Activated naive CD8-positive, alpha-beta T cell treated with anti-CD3 and anti-CD28 coated beads for 36 hours (primary cell): ENCODE measurements at places on chromosomes 16 and 17. TPM values are rescaled to one million over a fixed set of nuclear protein-coding genes. Genes with fewer than 3 reads are reported as not detected.

Gene PPP1R1B
- not detected for total RNA-seq

DNA sequence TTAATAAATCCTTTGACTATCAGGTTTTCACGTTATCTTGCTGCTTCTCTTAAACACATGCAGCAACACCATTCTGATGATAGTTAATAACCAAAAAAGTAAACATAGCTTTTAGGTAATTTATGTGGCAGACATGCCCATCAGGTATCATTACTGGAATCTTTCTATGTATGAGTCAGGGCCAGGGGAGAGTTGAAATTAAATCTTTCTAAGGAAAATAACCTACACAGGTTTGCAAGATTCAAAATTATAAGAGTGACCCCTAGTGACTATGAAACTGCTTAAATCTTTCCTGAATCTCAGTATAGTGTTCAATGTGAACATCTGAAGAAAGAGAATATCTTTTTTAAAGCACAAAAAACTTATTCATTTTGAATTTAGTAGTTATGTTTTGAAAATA lies 666.6 kb downstream of the CDH11 start:
- DNase-seq = no peak
- H3K4me3 ChIP-seq = no peak overlapping the region
- H3K36me3 ChIP-seq = no peaks in the 10 kb centered on the region
- no peaks in the 10 kb centered on the region for H3K27me3 ChIP-seq
- H3K27ac ChIP-seq = no peak overlapping the region

DNA sequence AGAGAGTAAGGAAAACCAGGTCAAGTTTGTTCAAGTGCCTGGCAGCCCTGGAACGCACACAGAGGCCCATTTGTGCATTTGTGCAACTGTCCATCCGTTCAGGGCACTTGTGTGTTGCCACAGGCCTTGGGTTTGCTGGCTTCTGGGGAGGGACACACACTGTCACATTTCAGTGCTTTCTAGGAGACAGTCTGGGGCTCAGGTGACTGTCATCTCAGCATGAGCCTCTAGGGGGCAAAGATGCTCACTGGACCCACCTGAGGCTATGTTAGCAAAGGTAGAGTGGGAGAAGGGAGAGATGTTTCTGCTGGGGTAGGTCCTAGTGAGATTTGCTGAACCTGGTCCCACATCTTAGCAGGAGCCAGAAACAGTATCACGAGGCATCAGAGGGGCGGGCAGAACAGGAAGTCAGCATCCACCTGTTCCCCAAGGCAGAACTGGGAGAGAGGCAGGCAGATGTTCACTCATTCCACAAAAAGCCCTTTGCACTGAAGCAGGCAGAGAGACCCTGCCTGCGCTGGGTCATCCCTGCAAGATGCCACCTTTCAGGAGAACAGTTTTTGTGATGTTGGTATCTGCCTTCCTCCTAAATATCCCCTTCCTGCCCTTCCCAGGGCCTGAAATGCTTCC lies 48.5 kb downstream of the RAI1 start:
- H3K4me3 ChIP-seq = no peak overlapping the region
- no peaks in the 10 kb centered on the region for H3K36me3 ChIP-seq
- peaks cover 32% of the 10 kb centered on the region for H3K4me1 ChIP-seq
- no peaks in the 10 kb centered on the region for H3K27me3 ChIP-seq
- H3K27ac ChIP-seq = no peak overlapping the region
- DNase-seq = peak; percentile 51

DNA sequence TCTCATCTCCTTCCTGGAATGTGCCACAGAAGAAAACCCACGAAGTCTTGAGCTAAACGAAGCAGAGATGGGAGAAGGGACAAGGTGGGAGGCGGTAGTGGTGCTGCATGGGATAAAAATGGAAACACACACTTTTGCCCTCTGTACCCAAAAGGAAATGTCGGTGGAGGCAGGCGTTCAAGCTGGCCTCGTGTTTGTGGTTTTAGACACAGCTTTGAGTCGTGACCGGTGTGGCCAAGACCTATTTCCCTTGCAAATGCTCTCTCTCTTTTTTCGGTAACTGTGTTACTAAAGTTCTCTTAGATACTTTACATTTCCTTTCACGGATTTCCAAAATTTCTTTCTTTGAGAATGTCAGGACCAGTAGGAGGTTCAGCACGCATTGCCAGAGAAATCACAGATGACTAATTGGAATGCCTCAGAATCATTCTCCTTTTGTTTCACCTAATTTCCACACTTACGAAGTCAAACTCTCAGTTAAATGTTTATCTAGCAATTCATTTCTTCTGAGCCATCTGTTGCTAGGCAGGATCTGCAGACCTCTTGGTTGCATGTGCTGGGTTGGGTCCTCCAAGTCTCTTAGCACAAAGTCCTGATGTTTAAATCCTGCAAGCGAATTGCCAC lies 412.3 kb downstream of the MAF start:
- peaks cover 3% of the 10 kb centered on the region for H3K36me3 ChIP-seq
- H3K4me1 ChIP-seq = peaks cover 11% of the 10 kb centered on the region

DNA sequence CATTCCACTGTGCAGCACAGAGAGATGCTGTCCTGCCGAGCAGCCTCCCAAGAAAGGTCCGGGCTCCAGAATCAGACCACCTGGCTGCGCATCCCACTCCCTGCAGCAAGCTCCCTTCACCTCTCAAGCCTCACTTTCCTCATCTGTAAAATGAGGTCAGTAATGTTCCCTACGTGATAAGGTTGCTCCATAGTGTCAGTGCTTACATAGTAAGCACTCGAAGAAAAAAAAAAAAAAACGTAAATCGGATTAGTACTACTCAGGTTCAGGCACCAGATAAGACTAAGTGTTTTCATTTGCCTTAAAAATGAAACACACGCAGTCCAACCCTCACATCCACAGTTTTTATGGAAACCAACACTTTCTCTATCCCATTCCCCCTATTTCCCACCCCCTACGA lies 76.7 kb downstream of the CCT6B start:
- no peak overlapping the region for H3K27ac ChIP-seq
- H3K4me1 ChIP-seq = peaks cover 6% of the 10 kb centered on the region
- no peak for DNase-seq
- H3K27me3 ChIP-seq = peaks cover 32% of the 10 kb centered on the region
- no peaks in the 10 kb centered on the region for H3K36me3 ChIP-seq

GRCh38 chr17:39116224-39116623 lies 35.2 kb downstream of the PLXDC1 start:
- no peak overlapping the region for H3K27ac ChIP-seq
- H3K36me3 ChIP-seq = peaks cover 1% of the 10 kb centered on the region
- peaks cover 4% of the 10 kb centered on the region for H3K4me1 ChIP-seq
- H3K27me3 ChIP-seq = no peaks in the 10 kb centered on the region
- DNase-seq = no peak

DNA sequence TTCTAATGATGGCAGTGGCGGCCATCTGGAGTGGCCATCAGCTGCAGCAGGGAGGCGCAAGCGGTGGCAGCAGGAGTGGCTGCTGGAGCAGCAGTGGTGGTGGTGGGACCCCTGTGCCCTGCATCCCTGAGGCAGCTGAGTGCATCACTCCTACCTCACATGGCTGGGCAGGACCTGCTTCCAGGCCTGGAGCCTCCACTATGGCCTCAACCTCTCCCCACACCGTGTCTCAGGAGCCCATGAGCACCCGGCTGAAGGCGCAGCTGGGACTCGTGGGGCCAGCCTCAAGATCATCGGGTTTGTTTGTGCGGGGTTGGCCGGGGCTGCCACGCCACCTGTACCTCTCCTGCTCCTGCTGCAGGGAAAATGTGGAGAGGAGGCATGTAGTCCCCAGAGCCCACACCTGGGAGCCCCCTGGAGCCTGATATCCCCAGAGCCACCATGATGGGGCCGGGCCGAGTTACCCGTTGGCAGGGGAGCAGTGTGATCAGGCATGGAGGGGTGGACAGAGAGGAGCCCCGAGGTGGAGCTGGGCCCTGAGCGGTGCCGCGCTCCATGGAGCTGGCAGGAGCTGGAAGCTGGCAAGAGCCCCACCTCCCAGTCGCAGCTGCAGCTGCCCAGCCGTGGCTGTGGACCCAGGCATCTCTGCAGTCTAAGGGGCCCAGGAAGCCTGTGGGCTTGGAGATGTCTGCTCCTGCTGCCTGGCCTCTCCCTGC lies 16.7 kb downstream of the RHOT1 start:
- no peaks in the 10 kb centered on the region for H3K27me3 ChIP-seq
- H3K36me3 ChIP-seq = peaks cover 28% of the 10 kb centered on the region
- no peak for DNase-seq
- H3K4me3 ChIP-seq = no peak overlapping the region
- H3K4me1 ChIP-seq = peaks cover 6% of the 10 kb centered on the region

Gene ALDH3A1
- total RNA-seq = 0.47 TPM

GRCh38 chr16:8951447-8952280 lies 12.0 kb downstream of the USP7 start:
- peaks cover 9% of the 10 kb centered on the region for H3K36me3 ChIP-seq
- peak overlapping the region; percentile 14 for H3K4me3 ChIP-seq
- H3K4me1 ChIP-seq = peaks cover 76% of the 10 kb centered on the region
- no peaks in the 10 kb centered on the region for H3K27me3 ChIP-seq
- no peak for DNase-seq

- no peak overlapping the region for H3K27ac ChIP-seq
- no peak for DNase-seq
- peaks cover 38% of the 10 kb centered on the region for H3K36me3 ChIP-seq
- H3K4me1 ChIP-seq = no peaks in the 10 kb centered on the region
- H3K27me3 ChIP-seq = no peaks in the 10 kb centered on the region
Measured at GRCh38 chr16:82150549-82150948, 19.5 kb downstream of the MPHOSPH6 start.

DNA sequence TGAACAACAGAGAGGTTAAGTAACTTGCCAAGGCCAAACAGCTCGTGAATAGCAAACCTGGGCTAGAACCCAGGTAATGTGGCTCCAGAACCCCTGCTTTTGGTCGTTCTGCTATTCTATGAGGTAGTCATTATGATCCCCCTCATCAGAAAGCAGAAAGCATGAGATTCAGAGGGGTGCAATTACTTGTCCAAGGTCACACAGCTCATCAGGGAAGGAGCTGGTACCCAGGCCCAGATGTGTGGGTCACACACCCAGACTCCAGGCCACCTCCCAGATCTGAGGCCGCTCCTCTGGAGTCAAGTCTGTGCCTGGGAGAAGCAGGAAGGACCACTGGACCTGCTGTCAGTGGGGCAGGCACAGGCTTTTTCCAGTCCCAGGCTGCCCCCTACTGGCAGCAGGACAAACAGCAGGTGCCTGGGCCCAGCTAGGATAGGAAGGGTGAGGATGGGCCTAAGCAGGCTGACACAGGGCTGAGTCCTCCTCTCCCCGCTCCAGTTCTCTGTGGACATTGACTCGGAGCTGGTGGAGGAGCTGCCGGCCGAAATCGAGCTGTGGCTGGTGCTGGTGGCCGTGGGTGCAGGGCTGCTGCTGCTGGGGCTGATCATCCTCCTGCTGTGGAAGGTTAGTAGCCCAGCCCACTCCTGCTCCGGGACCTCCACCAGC lies 7.8 kb upstream of the PDK2 start:
- no peak overlapping the region for H3K4me3 ChIP-seq
- peak; percentile 75 for DNase-seq
- no peaks in the 10 kb centered on the region for H3K36me3 ChIP-seq
- H3K4me1 ChIP-seq = no peaks in the 10 kb centered on the region
- H3K27me3 ChIP-seq = no peaks in the 10 kb centered on the region
- H3K27ac ChIP-seq = no peak overlapping the region

Gene CLEC10A
- total RNA-seq = not detected

GRCh38 chr16:67537270-67537635 lies 8.6 kb downstream of the RIPOR1 start:
- H3K27ac ChIP-seq = peak overlapping the region; percentile 66
- DNase-seq = peak; percentile 64
- H3K4me3 ChIP-seq = peak overlapping the region; percentile 79
- peaks cover 29% of the 10 kb centered on the region for H3K4me1 ChIP-seq
- H3K36me3 ChIP-seq = peaks cover 12% of the 10 kb centered on the region

Gene SPNS3
- total RNA-seq = 14.3 TPM

GRCh38 chr17:73118139-73118538 lies 25.7 kb upstream of the SLC39A11 start:
- no peaks in the 10 kb centered on the region for H3K4me1 ChIP-seq
- DNase-seq = no peak
- no peaks in the 10 kb centered on the region for H3K36me3 ChIP-seq
- no peak overlapping the region for H3K27ac ChIP-seq

DNA sequence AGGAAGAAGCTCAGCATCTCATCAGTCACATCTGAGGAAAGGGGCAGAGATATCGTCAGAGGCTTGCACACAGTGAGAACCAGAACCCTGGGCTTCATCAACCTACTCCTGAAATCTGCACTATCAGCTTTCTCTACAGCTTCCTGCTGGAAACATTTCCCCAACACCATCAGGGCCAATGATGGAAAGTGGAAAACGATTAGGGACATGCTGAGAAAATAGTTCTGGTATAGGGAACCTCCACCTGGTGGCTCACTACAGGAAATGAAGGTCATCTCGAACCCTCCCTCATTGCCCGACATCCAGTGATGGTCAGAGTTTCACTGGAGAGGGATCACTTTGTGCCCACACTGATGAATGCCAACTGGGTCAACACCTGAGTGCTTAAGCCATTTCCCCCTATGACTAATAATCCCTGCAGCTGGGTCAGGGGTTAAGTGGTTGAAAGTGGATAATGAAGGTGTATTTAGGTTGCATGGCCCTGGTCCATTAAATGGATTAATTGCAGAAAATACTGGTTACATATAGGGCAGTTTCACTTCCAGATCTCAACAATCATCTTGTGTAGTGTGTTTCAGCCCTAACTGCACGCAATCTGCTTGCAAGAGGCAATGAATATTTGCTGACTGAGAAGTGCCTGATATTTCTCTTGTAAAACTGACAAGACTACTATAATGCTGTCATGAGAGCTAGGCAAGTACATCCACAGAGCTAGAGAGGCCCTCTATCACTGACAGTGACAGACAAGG lies 43.1 kb upstream of the GSG1L start:
- peaks cover 30% of the 10 kb centered on the region for H3K36me3 ChIP-seq
- H3K4me3 ChIP-seq = no peak overlapping the region
- peaks cover 15% of the 10 kb centered on the region for H3K4me1 ChIP-seq
- no peak for DNase-seq

DNA sequence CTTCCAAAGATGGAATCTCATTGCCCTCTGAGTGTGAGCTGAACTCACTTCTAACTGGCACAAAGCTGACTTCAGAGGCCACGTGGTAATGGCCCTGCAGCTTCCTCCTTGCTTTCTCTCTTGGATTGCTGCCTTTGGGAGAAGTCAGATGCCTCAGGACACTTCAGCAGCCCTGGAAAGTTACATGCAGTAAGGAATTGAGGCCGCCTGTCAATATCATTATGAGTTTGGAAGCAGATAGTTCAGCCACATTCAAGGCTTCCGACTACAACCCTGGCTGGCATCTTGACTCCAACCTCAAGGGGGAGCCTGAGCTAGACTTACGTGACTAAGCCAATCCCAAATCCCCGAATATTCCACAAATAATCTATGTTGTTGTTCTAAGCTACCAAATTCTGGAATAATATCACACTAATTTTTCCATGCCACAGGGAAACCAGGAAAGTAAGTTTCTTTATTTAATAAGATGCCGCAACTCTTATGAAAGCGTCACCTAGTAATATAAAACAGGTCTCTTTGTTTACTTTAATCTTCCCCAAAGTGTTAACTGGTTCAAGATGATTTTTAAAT lies 13.6 kb downstream of the CEP20 start:
- DNase-seq = no peak
- H3K4me1 ChIP-seq = peaks cover 9% of the 10 kb centered on the region
- no peak overlapping the region for H3K27ac ChIP-seq

- peaks cover 3% of the 10 kb centered on the region for H3K27me3 ChIP-seq
- H3K4me1 ChIP-seq = no peaks in the 10 kb centered on the region
- H3K4me3 ChIP-seq = no peak overlapping the region
- no peaks in the 10 kb centered on the region for H3K36me3 ChIP-seq
Measured at GRCh38 chr16:86427433-86427851, 82.9 kb upstream of the FOXF1 start.

- peak overlapping the region; percentile 100 for H3K4me3 ChIP-seq
- peaks cover 30% of the 10 kb centered on the region for H3K36me3 ChIP-seq
- H3K27me3 ChIP-seq = peaks cover 3% of the 10 kb centered on the region
- peak; percentile 68 for DNase-seq
- peak overlapping the region; percentile 81 for H3K27ac ChIP-seq
- H3K4me1 ChIP-seq = peaks cover 29% of the 10 kb centered on the region
Measured at GRCh38 chr16:24539850-24540601, 660 bp downstream of the RBBP6 start.
